Activated CD4-positive, alpha-beta memory T cell treated with anti-CD3 and anti-CD28 coated beads for 36 hours (primary cell): ENCODE measurements at places on chromosomes 12 and 14. TPM values are rescaled to one million over a fixed set of nuclear protein-coding genes. Genes with fewer than 3 reads are reported as not detected.

DNA sequence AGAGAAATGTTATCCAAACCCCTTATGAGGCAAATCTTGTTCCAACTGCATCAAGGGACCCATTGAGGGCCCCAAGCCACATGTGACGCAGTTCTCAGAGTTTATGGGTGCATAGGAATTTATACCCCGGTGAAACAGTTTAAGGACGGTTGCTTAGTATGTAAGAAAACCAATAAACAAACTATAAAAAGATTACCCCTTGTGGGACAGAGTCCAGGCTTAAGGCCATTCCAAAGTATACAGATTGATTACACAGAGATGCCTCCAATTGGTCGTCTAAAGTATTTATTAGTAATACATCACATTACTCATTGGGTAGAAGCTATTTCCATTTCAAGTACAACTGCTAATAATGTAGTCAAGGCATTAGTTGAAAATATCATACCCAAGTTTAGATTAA is 885.0 kb upstream of the MDGA2 start:
- DNase-seq, result no peak

DNA sequence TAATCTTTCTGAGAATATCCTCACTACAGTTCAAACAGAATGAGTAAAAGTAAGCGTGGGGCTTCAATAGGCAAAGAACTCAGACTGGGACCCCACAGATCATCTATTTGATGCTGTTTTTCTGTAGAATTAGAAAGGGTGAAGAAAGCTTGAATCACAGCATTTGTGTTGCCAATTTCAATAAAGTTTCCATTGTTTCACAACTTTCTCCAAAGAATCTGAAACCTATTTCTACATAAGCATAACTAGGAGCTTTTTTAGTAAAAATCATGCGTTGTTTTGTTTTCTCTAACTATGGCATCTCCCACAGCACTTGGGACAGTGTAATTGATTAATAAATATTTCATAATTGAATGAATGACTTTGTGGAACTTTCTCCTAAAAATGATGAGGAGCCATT is 16.7 kb upstream of the NEDD1 start:
- no peak for DNase-seq

GRCh38 chr12:83739607-83740006 is 1052.9 kb downstream of the TMTC2 start:
- no peak for DNase-seq

Gene MOK
- 2.7 TPM for total RNA-seq

Gene OR10G2
- total RNA-seq, result not detected
